ENCODE measurements at places on chromosomes 1 and 21.

DNA sequence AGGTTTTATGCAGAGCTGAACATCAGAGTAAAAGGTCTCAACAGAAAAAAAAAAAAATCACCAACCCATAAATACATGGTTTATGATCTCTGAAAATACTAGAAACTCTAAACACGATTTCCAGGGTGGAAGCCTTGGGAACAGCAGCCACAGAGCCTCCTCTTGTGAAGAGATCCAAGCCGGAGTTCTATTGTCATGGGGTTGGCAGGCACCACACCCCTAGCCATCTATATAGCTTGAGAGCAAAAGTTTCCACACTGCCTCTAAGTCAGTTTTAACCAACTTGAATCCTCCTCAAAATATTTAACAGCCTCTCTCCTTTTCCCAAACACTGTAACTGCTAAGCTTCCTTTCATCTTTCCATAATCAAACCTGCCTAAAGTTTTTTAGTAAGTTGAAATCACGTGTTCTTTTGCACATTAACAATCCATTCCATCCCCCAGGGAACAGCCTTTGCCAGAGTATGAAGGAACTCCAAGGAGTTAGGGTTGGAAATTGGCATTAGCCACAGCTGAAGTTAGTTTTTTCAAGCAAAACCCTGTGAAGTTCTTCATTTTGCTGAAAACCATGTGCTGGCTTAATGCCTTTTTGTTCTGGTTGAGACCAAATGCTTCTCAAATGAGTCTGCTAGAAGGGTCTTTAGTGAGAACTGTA, 13.8 kb upstream of the SEC16B start:
- DNase-seq: no peak

GRCh38 chr21:28174006-28174405, 818.7 kb downstream of the LTN1 start:
- DNase-seq: no peak

DNA sequence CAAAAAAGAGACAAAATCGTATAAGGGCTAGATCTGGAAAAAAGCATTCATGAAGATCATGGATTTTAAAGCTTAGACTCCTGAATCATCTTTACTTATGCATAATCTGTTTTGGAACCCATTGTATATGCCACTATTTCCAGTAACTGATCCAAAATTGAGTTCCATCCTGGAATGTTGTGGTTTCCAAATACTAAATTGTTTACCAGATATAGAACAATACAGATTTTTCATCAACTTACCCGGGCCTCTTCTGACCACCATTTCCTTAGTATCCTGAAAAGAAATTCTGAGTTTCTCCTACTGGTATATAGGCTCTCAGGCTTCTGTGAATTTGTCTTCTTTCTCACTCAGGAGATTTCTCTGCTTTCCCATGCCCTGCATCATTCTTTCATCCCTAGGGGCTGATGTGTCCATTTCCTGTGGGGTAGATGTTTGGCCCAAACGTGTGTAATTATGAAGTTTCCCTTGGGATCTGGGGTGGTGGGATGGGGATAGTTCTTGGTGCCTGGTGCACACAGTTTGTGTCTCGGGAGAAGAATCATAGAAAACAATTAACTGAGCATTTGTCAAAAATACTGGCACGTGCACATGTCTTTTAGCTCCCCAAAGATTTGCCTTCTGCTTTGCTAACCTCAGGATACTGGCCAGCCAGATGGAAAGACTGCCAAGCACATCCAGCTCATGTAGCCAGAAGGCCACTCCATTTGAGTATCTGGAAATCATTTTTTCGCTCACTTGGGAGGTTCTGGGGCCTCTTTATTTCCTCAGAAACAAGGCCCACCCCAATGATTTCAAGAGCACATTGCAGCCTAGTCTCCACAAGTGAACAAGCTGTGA, 127.8 kb downstream of the NTMT2 start:
- no peak for DNase-seq

DNA sequence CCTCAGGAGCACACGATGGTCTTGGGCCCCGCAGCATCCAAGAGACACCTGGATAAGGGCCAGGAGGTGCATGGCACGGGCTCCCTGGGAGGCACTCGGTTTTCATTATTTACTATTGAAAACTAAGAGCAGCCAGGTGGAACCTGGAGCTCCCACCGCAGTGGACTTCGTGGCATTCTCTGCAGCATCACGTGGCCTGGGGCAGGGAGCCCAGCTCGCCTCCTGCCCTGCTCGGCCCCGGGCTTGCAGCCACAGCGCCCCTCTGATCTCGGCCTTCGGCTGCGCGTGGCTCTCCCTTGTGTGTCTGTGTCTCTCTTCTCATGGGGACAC, 121.6 kb downstream of the SIK1 start:
- DNase-seq: no peak

- peak; percentile 70 for DNase-seq
Observed at GRCh38 chr1:24932284-24932683, 2.2 kb upstream of the RUNX3 start.

- DNase-seq: no peak
Observed at GRCh38 chr1:234841710-234842231, 231.8 kb upstream of the IRF2BP2 start.

- no peak for DNase-seq
Observed at GRCh38 chr21:45098867-45099266, 24.5 kb downstream of the ADARB1 start.

DNA sequence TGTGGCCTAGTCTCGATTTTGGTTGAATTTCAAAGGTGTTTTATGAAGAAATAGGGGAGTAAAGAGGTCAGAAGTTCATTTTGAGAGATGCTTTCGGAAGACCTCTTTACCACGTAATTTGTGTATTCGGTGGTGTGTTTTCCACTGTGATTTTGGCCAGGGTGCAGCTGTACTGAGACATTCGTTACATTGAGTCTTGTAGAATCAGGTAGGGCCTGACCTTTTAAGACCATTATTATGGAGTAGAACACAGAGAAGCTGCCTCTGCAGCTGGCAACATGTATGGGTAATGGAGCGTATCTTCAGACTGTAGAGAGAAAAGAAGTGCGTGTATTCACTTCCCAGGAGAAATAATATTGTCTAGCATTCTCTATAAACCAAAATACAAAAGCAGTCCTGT, 326.5 kb downstream of the PDE4B start:
- DNase-seq: no peak

DNA sequence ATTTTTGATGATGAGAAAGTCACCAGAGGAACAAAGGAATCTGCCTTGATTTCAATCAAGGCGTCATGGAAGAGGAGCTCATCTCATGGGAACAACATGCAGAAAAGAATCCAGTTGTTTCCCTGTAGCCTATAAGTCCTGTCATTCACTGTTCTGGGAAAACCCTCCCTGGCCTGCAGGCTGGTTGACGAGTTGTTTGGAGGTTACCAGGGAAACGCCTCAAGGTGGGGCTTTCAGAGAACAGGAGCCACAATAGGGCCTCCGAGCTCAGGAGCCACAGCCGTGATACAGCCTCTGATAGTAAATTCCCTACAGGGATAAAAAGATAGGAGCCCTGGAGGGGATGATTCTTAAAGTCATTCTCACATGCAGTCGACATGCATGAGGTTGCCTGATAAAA, 135.2 kb downstream of the PSMG1 start:
- DNase-seq: no peak

- DNase-seq: no peak
Observed at GRCh38 chr1:5872886-5873285, 119.3 kb downstream of the NPHP4 start.

GRCh38 chr1:233512538-233512937, 101.4 kb upstream of the KCNK1 start:
- no peak for DNase-seq

- DNase-seq: peak; percentile 81
Observed at GRCh38 chr1:27556781-27557595, 47.0 kb downstream of the AHDC1 start.

GRCh38 chr1:170694172-170694926, 30.4 kb downstream of the PRRX1 start:
- no peak for DNase-seq

DNA sequence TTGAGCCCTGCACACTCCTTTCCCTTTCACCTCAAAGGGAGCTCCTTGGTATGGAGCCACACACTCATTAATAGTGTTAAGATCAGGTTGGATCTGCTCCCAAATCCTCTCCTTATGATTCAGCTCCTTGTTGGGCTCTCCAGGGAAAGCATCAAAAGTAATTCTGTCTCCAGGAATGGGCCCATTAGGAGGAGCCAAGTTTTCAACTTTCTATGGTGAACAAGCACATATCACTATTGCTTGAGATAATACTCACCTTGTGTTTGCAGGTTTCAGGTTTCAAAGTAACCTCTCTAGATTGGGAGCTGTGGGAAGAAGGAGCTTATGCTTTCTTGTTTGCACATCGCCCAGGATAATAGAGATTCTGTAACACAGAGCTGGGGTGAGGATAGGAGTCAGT, 164.8 kb downstream of the TNFSF18 start:
- no peak for DNase-seq

GRCh38 chr1:99614728-99615127, 31.2 kb upstream of the PALMD start:
- DNase-seq: no peak

DNA sequence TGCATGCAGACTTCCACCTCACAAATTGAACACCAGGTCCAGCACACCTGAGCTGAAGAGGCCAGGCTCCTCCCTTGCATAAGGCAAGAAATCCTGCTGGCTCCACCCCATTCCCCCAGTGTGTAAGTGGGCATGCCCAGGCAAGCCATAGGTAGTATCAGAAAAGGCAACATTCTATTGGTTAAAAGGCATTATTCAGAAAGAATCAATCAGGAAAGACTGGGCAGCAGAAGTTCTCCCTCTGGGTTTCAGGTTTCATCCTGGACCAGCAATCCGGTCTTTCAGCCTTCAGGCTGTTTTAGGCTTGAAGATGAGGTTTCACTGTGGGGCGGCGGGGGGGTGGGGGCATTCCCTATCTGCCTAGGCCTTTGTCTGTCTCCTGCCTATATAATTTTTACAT, 42.0 kb upstream of the LHX8 start:
- no peak for DNase-seq

GRCh38 chr1:3685222-3685621, 32.9 kb downstream of the TP73 start:
- DNase-seq: no peak

DNA sequence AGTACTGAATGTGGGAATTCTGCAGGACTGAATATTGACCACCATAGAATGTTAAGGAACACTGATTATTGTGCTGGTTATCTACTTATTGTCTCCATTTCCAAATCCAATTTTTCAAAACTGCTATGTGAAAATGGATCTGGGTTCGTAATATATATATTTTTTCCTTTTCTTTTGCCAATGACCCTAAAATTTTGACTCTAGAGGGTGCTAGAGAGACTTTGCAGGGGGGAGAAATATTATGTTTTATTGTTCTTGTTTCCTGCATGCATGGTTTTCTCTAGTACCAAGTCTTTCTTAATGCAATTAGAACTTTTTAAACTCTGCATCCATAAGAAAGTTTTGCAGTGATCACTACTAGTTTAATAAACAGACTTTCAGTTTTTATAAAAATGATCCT, 1256.9 kb downstream of the BRINP3 start:
- DNase-seq: no peak

- no peak for DNase-seq
Observed at GRCh38 chr1:207194197-207194596, 90.2 kb downstream of the C4BPA start.

DNA sequence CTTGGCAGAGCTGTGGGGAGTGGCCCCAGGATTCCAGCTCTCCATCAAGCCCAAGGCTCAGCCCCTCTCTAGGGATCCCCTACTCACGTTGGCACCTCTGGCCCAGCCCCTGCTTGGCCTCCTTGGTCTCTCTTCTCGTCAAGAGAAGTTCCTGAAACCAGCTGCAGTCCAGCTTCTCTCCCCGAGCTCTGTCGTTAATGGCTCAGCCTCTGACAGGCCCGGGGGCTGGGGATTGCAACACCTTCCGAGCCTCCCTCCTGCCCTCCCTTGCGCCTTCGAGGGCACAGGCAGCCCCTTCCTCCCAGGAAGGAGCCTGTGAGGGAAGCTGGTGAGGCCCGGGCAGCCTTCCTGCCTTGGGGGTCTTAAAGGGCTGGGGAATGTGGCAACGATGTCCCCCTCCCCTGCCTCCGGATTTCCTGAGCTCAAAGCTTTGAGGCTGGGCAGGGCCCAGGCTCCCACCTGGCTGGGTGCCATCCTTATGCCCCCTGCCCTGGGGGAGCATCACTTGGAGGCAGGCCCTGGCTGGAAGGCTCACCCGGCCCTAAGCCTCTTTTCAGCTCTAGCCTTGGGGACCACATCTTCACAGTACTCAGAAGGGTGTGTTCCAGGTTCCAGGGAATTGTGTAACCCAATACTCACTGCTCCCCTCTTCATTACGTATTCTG, at the start of gene CSF3R:
Gene CSF3R, minus strand, starts transcription at position 190 of the 665 bp plus-strand sequence. CDS start 3,417 bp downstream, outside the sequence.
- no peak for DNase-seq

DNA sequence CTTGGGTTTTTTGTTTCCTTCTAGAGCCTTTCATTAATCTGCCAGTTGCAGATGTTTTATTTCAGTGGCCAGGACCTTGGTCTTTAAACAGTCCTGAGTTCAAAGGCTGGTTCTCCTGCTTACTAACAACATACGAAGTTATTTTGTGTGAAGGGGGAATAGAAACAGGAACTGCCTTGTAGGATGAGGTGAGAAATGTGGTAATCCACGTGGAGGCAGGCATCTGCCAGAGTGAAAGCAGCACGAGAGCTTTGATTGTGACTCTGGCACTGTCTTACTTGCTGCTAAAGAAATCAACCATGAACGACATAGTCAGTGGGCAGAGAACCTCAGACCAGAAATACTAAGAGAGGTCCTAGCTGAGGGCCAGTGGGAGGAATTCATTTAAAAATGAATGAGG, 30.4 kb downstream of the TMEM63A start:
- DNase-seq: no peak

DNA sequence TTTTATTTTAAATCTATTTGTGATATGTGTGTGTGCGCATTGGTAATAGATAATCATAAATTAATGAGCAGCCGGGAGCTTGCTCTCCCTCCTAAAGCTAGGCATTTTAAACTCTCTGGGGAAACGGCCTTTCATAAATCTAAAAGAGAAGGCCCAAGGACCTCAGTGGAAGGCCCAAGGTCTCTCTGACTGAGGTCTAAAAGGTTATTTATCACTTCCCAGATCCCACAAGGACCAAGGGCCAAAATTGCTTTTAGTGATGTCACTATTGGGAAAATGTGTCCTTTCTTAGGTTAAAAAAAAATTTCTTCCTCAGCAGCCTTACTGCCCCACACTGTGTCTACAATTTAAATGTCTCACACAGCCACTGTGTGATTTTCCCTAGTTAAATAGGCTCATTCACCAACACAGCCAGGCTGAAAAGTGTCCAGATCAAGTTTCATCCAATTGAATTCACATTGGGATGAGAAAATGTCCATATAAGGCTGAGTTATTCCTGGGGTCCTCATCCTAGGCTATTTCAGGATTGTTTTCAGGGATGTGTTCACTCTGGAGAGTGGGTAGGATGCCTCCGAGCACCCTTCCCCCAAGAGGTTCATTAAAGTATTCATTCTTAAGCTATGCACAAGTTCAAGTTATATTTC, 46.1 kb downstream of the SLC44A3 start:
- DNase-seq: no peak

GRCh38 chr1:1081311-1082238, 7.5 kb upstream of the RNF223 start:
- no peak for DNase-seq

All from activated CD4-positive, alpha-beta T cell treated with anti-CD3 and anti-CD28 coated beads, Interleukin-2, amount 50 U/mL, for 48 hours (primary cell).